Activated CD8-positive, alpha-beta memory T cell treated with anti-CD3 and anti-CD28 coated beads for 48 hours (primary cell): ENCODE measurements at places on chromosomes 11 and 22.
A peak's percentile ranks its signal among the peaks of the same experiment; 100 is the strongest.

- DNase-seq = no peak
Observed at GRCh38 chr11:103395612-103396011, 286.4 kb downstream of the DYNC2H1 start.

DNA sequence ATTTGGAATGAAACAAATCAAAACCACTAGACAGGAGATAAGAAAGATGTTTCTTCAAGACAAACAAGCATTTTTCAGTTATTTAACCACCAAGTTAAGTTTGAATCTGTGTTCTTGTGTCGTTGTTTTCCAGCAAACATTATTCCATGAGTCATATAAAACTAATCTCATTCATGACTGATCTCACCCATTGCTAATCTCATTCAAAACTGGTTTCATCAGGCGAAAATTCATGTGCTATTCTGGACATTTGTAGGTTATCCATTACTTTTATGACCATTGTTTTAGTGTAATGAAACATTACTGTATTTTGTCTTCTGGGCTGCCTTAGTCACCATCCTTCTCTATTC is 221.8 kb downstream of the DDX10 start:
- DNase-seq = no peak

- no peak for DNase-seq
Observed at GRCh38 chr11:46710821-46711269, 8.2 kb upstream of the F2 start.

DNA sequence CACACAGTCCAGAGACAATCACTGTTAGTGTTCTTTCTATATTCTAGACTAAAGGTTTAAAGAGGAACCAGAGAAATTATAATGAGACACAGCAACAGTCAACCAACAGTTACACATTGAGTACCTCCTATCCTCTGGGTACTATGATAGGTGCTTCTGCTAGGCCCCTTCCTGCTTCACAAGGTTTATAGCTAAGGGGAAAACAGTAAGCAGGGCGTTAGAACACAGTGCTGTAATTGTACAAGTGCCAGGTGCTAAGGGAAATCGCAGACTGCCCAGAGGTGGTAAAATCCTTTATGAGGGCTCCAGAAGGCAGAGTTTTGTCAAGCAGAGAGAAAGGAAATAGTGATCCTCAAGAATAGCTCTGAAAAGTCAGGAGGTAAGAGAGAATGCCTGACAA is 297.2 kb upstream of the FAT3 start:
- DNase-seq = no peak

DNA sequence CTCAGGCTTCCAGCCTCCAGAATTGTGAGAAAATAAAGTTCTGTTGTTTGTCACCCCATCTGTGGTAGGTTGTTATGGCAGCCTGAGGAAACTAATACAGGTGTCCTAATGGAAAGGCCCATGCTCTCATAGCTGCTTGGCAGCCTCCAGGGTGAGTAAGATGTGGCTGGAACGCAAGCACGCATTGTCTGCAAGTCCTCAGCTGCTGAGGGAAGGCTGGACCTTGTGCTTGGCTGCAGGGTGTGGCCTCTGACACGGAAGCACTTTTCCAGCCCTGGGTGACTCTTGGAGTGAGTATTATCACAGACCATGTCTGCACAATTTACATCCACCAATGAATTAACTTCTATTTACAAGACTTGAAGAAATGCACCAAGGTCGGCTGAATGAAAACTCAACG is 44.4 kb upstream of the BARX2 start:
- no peak for DNase-seq

DNA sequence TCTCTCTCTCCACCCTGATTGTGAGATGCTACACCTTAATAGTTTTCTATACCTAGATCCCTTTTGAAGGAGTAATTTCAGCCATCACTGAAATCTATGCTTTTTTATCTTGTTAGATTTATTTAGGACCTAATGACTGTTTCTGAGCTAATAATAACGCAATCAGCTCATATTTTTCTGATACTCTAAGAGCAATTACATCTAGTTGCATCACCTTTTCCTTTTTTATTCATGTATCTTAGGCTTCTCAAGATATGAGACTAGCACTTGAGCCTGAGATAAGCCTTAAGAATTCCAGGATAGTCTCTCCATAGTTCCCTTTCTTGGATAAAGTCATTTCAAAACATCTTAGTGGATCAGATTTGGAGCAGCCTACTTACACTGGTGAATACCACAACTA is 25.1 kb upstream of the CAVIN3 start:
- DNase-seq = no peak

DNA sequence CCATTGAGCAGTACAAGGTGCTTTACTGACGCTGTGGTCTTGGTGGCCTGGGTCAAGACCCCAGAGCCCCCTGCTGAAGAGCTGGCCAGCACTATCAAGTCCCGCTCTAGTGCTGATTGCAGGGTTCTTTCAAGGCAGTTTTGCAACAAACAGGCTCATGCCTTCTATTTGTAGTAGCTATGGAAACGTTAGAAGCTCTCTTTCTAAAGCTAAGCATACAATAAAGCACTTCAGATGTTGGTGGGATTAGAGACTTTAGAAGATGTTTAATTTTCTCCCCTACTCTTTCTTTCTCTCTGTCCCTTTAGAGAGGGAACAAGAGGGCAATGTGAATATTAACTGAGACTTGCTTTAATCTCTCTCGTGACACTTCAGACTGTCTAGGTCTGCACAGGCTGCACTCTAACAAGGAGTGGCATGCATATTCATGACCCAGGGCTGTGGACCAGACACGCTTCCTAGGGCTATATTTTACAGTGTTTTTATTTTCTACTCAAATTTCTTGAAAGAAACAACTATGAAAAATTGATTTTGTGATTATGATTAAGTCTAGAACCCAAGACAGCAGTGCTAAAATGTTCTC is 138.6 kb downstream of the WNT7B start:
- no peak for DNase-seq

DNA sequence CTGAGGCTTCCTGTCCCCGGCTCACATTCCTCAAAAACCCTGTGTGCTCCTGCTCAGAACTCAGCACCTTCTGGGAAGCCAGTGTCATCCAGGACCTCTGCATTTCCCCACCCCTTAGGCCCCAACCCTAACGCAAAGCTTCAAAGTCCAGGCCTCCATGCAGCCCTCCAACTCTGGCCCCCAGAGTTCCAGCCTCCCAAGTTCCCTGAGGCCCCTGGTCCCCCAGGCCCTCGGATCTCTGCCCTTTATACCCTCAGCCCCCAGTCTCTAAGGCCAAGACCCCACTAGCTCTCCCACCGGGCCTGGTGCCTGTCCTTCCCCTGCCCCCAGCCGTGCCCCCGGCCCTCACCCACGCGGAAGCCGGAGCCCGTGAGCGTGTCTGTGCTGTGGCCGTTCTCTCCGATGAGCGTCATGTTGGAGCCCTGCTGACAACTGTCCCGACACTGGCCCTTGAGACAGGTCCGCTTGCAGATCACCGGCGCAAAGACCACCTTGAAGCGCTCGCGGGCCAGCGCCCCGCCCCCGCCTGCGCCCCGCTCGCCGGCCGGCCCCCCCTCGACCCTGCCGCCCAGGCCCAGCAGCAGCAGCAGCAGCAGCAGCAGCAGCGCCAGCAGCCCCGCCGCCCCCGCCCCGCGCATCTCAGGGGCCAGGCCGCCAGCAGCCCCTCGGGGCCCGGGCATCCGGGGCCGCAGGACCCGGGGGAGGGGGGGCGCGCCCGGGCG is 718 bp downstream of the LTBP3 start:
- DNase-seq = no peak

DNA sequence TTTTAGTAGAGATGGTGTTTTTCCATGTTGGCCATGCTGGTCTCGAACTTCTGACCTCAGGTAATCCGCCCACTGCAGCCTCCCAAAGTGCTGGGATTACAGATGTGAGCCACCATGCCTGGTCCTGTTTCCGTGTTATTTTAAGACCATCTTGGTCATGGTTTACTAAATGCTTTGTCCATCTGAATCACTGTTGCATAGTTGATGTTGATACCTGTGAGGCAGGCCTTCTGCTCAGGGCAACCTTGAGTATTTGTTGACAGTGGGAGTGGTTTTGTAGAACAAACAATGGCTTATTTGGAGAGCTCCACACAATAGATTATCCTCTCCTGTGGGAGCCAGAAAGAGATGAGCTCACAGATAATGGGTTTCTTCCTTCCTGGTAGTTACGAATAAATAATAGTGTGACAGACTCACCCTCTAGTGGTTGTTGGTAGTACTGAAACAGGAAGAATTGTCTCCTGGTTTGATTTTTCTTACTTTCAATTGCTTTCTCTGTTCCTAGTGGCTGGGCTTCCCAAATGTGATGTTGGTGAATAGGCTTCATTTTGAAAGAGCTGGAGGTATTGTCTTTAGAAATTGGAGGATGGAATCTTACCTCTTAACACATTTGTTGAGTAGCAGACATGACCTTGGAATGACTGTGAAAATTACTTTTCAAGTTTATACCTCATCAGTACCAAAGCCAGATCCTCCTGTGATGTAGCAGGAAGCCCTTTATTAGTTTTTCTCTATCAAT is 39.0 kb downstream of the CTNND1 start:
- no peak for DNase-seq

DNA sequence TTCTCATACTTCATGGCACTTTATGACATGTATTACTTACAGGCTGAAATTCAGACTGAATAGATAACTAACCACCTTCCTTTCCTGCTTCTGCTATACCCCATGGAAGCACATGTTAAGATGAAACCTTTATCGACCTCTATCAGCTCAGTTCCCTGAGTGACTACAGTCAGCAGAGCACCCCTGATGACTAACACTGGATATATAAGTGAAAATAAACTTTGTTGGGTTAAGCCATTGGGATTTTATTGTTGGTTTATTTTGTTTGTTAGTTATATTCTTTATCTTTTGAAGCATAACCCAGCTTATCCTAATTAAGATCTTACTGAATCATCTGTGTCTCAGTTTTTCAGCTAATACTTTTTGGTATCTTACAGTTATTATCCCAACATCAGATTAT is 23.0 kb upstream of the MAML2 start:
- no peak for DNase-seq

GRCh38 chr11:124865902-124866851 is 945 bp downstream of the ROBO3 start:
- DNase-seq = peak; percentile 36

- DNase-seq = no peak
Observed at GRCh38 chr22:49753961-49754695, 73.5 kb downstream of the BRD1 start.

DNA sequence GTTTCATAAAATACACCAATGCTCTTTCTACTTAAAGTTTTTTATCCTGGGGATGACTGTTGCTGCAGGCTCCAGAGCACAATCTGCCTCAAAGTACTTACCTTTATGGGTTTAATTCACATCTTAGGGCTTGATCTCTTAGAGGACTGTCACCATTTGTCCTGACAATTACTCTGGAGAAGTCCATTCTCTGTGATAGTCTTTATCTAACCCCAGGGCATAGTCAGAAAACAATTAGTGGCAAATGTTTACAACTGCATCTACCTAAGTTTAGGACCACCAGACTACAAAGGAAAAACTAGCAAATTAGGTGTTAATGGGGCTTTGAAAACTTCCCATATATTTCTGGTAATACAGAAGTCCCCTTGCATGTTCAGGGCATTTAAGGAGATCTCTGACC is 973.5 kb downstream of the JRKL start:
- DNase-seq = no peak

DNA sequence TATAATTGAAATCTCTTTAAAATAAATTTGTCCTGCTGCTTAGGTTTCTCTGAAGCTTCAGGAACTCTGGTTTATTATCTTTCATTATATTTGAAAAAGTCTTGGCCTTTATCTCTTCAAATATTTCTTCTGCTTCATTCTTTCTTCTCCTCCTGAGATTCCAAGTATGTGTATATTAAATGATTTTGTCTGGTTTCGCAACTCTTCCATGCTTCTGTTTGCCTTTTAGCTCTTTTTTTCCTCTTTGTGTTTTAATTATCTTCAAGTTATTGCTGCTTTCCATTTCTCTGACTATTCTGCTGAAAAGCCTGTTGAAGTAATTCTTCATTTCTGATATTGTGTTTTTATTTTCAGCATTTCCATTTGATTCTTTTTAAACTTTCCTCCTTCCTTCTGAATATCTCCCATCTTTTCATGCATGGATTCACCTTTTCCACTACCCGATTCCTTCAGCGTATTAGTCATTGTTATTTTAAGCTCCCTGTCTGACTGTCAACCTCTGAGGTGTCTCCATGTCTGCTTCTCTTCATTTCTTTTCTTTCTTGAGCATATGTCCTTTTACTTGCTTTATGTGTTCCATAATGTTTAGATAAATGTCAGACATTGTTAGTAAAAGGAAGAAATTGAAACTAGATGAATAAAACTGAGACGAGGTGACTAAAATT is 46.6 kb upstream of the CTSC start:
- no peak for DNase-seq

DNA sequence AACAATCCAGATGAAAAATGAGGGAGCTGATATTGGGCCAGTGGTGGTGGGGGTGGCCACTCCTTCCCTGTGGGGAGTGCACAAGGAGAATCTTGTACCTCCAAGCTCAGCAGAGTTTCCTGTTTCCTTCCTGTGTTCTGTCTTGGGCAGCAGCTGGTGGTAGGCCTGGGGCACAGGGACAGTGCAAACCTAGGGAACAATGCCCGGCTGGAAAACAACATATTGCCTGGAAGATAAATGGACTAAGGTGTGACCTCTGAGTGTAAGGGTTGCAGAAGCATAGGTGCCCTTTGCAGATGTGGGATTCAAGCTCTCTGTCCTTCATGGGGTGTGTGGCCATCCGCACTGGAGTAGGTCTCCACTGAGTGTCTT is 5.8 kb upstream of the JAM3 start:
- DNase-seq = no peak

DNA sequence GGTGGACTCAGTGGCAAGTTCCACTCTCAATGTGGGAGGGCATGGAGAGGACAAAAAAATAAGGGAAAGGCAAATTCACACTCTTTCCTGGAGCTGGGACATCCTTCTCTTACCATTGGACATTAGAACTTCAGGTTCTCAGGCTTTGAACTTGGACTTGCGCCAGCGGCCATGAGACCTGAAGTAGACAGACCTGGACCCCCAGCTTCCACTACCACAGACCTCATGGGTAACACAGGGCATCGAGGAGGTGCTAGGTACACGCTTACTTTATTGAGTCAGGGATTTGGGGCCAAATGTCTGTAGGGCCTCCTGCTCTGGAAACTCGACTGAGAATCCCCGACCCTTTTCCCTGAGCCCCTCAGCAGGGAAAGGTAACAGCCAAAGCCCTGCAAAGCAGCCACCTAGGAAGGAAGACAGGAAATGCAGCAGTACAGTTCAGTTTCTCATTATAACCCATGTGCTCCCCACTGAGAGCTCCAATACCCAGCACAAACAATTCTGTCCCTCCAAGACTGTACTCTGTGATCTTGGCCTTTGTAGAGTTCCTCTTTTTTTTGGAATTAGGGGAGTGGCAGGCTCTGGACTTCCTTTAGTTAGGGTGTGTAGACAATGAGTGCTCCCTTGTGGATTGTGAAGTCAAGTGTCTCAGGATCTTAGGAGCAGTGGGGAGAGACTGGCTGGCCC is 5.7 kb downstream of the CHRNA10 start:
- no peak for DNase-seq

- no peak for DNase-seq
Observed at GRCh38 chr11:10895285-10895684, 37.4 kb upstream of the ZBED5 start.
